ENCODE measurements at places on chromosomes 5 and 9. TPM values are rescaled to one million over a fixed set of nuclear protein-coding genes. Genes with fewer than 3 reads are reported as not detected.

GRCh38 chr5:110996742-110997141 lies 74.8 kb upstream of the TSLP start:
- no peak for DNase-seq

Gene TEK
- not detected for total RNA-seq

GRCh38 chr5:162067655-162068411 lies at the start of gene GABRG2:
Gene GABRG2 (plus strand): TSS chr5:162067773. CDS start chr5:162068000, 227 bp downstream.
- no peak for DNase-seq

Gene GRIA1
- not detected for total RNA-seq

GRCh38 chr9:6014670-6015270 lies 654 bp downstream of the RANBP6 start:
- DNase-seq = no peak

DNA sequence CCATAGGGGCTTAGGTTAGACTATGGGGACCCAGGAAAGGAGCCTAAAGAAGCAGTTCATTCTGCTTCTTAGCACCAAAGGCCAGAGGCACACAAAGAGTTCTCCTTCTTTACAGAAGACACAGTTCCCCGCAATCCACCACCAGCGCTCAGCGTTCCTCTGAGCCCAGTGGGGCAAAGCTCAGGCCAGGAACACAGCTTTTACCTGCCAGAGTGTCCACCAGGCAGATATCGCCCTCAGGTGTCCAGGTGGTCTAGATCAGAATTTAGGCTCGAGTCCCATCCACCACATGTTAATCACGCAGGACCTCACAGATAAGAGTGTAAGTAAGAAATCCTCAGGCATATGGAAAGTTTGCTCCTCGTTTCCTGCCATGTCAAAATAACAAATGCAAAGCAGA lies 53.0 kb downstream of the UBE2QL1 start:
- no peak for DNase-seq

DNA sequence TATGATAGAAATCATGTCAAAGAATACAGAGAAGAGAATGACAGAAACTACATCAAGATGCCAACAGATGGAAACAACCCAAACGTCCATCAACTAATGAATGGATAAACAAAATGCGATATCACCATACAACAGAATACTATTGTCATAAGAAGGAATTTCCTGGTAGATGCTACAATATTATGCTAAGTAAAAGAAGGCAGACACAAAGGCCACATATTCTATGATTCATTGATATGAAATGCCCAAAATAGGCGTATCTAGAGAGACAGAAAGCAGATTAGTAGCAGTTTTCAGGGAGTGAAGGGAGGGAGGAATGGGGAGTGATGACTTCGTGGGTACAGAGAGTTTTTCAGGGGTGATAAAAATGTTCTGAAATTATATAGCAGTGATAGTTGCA lies 58.3 kb upstream of the AKNA start:
- no peak for DNase-seq
